CD8-positive, alpha-beta T cell (primary cell): ENCODE measurements at places on chromosomes 4 and X. TPM values are rescaled to one million over a fixed set of nuclear protein-coding genes. Genes with fewer than 3 reads are reported as not detected.

Gene LPAR4
- total RNA-seq = not detected

Gene VCX2
- not detected for total RNA-seq

GRCh38 chr4:186886759-186887158 lies 163.1 kb upstream of the FAT1 start:
- DNase-seq = no peak

Gene FAT1
- total RNA-seq = not detected

- no peak for DNase-seq
These were observed 72.2 kb upstream of the PPP3CA start for GRCh38 chr4:101419336-101420135.

Gene ENPP6
- not detected for total RNA-seq

GRCh38 chr4:177879851-177880250 lies 437.6 kb upstream of the AGA start:
- no peak for DNase-seq

Gene BRS3
- total RNA-seq = not detected
